ENCODE measurements at places on chromosomes 2 and 18.

DNA sequence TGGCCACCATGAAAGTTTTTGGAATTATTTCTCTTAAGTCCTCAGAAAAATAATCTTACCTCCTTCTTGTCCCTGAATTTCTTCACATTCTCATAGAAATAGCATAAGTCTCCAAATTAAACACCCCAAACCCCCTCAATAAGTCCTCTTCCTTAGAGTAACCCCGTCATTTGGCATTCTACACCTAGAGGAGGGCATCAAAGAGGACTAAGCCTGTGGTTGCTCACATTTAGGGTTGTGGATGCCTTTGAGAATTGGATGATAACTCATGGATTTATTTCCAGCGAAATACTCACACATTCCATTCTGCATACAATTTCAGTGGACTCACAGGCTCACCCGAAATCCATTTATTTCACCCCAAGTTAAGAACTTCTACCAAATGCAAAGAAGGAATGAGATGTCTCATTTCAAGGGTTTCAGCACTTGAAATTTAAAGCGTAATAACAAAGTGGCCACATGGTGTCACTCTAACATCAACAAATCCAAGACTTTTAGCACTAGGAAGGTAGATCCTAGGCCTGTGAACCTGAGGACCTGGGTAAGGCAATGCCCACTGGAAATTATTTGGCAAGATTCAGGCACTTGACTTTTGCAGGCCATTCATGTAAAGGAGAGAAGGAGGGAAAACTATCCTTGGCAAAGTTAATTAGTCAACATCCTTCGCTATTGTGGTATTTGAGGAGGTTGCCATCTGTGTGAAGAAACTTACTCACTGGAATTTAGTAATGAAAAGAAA is 24.6 kb downstream of the DYTN start:
- DNase-seq, result peak; percentile 81

DNA sequence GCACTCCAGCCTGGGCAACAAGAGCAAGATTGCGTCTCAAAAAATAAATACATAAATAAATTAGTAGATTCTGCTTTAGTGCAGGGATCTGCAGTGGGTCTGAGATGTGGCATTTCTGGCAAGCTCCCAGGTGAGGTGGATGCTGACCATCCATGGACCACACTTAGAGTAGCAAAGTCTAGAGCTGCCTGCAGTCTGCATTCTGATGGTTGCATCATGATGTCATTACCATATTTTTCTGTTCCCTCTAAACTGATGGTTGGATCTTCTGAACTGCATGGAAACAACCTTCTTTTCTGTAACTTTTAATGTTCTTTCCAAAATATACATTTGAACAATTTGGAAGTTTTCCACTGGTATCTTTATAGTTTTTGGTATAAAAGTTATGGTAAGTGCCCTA is 42.9 kb downstream of the MYL12B start:
- DNase-seq, result no peak

DNA sequence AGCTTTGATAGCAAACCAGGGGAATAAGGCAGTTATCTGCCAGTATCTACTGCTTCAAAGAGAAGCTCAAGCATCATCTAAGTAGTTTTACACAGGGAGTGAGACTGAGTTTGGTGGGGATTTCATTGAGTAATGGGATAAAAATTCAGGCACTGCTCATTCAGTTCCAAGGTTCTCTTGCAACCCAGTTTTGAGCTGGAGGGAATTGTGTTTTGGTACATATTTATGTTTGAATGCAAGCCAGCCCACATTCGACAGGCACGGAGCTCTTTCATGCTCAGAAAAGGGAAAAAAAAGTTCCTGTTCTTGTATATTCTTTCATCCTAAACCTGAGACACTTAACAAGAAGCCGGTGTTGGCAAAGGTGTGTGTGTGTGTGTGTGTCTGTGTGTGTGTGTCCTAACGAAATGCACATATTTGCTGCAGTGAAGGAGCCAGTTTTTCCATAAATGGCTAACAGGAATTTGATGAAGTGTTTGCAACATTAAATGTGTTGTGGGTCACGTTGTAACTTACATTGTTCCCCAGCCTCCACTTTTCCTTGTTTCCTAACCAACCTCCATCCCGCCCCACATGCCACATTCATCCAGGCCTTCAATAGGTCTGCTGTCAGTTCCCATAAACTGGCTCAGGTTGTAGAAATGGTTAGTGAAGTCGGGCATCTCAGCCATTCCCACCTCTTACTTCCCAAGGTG is 311.1 kb downstream of the TXNL1 start:
- DNase-seq, result no peak

DNA sequence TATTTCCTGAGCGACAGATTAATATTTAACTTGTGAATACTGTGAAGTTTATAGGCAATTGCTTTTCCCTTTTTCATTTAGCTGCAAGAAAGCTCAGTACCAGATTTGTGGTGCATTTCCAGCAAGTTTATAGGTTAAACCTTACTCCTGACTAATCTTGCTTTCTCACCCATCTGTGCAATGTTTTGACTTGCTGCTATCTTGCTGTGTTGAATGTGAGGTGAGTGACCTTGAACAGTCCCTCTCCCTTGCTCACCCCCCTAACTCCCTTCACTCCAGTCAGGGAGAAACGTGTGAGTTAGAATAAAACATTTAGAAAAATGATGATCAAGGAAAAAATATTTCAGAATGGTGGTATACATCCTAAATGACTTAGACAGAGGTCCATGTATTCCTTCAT is 39.8 kb upstream of the PARD3B start:
- DNase-seq, result no peak

GRCh38 chr2:176392249-176392648 is 123.0 kb downstream of the MTX2 start:
- DNase-seq, result no peak

GRCh38 chr2:231277962-231278361 is 79.5 kb downstream of the ARMC9 start:
- DNase-seq, result no peak

GRCh38 chr2:24731923-24732322 is 61.3 kb downstream of the PTRHD1 start:
- no peak for DNase-seq

GRCh38 chr2:128605931-128606330 is 287.3 kb upstream of the HS6ST1 start:
- no peak for DNase-seq

DNA sequence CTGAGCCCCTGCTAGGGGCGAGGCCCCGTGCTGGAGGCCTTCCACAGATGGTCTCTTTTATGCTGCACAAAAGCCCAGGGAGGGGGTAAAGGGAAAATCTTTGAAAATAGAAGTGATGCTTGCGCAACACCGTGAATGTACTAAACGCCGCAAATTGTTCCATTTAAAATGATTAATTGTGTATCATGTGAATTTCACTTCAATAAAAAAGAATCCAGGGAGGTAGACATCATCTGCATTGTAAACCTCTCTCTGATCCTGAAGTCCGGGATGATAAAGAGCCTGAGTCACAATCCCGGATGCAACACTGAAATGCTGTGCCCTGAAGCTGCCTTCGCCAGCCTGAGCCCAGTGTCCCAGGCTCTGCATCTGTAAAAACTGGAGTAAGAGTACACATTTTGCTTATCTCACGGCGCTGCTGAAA is 107.7 kb upstream of the PPP1CB start:
- no peak for DNase-seq

- peak; percentile 14 for DNase-seq
Observed at GRCh38 chr2:25512707-25513106, 160.7 kb downstream of the DTNB start.

DNA sequence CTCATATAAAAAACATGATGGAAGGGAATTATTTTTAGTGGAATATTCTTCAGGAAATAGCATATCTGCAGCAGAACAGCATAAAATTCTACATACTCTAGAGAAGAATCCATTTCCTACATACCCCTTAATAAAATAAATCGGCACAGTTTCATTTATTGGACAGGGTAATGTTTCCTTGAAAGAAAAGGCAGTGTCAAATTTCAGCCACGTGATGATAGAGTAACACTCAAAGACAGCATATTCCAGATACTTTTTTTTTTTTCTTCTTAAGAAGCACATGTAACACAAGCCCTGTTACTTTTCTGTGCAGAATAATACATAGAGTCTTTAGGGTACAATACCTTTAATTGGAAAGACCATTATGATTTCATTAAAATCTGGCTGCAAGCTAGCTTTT is 204.4 kb downstream of the SRBD1 start:
- no peak for DNase-seq

- DNase-seq, result no peak
Observed at GRCh38 chr2:69067026-69067630, 54.1 kb downstream of the ANTXR1 start.

- DNase-seq, result peak; percentile 22
Observed at GRCh38 chr2:20141056-20141762, 83.7 kb downstream of the SDC1 start.

GRCh38 chr18:13517369-13517768 is 209.0 kb downstream of the FAM210A start:
- DNase-seq, result no peak

DNA sequence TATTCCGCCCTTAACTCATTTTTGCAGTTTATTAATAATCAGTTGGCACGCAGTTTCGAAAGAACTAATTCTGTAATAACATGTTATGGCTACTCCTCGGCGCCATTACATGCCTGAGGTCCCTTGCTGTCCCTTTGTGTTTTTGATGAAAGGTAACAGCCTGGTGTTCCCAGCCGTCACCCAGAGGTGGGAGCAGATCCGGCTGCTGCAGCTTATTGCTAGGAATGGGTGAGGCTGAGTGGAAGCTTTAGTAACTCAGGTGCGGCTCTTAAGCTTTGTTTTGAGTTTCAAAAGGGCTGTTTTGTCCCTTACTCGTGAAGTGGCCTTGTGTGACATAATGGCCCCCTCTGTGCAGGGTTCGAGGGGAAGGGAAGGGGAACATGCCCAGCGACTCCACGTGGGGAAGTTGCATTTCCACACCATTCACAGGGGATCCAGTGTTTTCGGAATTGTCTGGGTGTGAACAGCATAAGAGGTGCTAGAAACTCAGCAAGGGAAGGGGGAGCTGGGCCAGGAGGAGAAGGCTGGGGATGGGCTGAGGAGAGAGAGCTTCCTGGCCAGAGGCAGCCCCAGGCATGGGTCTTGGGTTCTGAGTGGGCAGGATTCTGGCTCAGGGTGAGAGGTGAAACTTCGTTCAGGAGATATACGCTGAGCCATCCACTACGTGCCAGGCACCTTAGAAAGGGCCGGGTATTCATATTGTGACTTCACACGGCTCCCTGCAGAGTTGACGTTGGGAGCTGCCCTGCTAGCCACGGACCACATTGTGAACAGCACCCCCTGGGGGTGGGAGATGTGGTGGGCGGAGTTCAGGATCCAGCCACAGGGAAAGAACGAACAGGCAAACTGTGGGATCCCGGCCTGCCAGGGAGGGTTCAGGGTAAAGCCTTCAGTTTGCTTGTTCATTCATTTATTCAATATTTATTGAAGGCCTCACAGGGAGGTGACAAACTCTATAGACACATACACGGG is 84.4 kb downstream of the TGOLN2 start:
- peak; percentile 34 for DNase-seq

DNA sequence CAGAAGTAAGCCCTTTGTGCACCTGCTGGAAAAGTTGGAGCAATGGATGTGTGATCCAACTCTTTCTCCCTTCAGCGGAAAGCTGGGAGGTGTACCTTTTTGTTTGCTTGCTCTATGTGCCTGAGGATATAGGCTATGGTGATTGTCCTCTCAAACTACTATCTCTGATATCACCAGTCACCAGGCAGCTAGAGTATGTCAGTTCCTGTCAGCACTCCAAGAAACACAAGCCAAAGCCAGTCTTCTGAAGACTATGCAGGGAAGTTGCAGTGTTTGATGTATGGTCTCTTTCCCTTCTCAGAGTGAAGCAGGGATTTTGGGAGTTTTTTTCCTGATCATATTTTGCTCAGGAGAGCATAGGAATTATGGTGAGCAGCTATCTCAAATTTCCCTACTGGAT is 146.4 kb downstream of the PTH2R start:
- DNase-seq, result no peak

- peak; percentile 26 for DNase-seq
Observed at GRCh38 chr2:8480915-8481314, 200.9 kb upstream of the ID2 start.

GRCh38 chr18:74589811-74590210 is 7.9 kb upstream of the ZNF407 start:
- peak; percentile 64 for DNase-seq

GRCh38 chr2:73032702-73033097 is 38.8 kb downstream of the SFXN5 start:
- DNase-seq, result no peak

GRCh38 chr18:23398401-23398800 is 54.7 kb upstream of the RIOK3 start:
- no peak for DNase-seq

- DNase-seq, result no peak
Observed at GRCh38 chr18:14174706-14175085, 42.5 kb upstream of the ZNF519 start.

DNA sequence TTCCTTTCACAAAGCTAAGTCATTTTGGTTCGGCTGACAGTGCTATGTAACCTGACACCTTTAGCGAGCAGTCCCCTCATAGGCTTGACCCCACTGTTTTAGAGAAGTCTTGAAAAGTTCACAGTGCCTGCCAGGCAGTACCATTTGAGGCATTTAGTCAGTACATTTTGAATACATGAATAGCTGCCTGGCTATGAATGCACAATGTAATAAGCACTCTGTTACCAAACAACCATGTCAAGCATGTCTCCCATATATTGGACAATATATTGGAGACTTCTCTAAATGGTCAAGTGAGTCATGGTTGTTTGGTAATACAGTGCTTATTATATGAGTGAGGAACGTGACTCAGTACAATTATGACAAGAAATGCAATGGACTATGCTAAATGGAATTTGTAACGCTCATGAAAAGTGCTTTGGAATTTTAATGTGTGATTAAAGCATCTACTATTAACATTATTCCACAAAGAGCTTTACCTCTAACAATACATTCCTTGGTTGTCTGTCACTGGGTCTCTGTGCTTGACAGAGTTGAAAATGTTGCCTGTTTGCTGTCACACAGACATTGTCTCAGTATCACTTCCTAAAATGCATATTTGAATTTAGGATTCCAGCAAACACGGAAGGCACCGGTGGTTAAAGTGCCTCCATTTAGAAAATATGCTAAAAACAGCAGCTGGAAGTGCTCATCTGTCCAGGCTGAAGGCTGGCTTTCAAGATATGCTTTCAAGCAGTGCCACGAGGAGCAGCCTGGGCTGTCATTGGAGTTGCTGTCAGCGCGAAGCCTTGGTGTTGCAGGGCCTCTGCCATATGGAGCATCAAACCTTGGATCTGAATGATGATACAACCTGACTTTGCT is 458.6 kb downstream of the FBXO15 start:
- peak; percentile 13 for DNase-seq

GRCh38 chr2:171365232-171365631 is 68.6 kb downstream of the METTL8 start:
- DNase-seq, result no peak

- DNase-seq, result no peak
Observed at GRCh38 chr2:21820271-21820670, 696.5 kb downstream of the TDRD15 start.
